CD14-positive monocyte (primary cell): ENCODE measurements at places on chromosomes 5 and 9. TPM values are rescaled to one million over a fixed set of nuclear protein-coding genes. Genes with fewer than 3 reads are reported as not detected.

DNA sequence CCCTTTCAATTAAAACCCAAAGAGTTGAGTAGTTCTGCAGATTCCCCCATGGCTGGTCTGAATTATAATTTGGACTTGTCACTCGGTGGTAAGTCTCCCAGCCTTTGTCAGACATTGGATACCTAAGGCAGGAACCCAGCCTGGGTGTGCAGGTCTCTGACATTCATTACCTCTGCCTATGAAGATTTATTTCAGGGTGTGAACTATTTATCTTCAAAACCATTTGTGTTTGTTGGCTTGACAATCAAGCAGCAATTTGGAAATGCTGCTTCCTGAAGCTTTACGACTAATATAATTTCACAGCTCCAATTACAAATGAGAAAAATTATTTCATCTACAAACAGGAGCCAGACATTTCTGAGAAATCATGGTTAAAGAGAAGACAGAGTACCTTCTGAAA is 160.5 kb downstream of the DOCK2 start:
- no peak for DNase-seq

- DNase-seq = no peak
These were observed 33.0 kb downstream of the TENT4A start for GRCh38 chr5:6746244-6746643.

Gene CBY3
- polyA plus RNA-seq = not detected in 2 replicates

Gene LCN2
- not detected in 2 replicates for polyA plus RNA-seq

Gene TLE1
- polyA plus RNA-seq = 2.5 TPM
